Hepatic stellate cell (primary cell): ENCODE measurements at places on chromosomes 5 and 9.

DNA sequence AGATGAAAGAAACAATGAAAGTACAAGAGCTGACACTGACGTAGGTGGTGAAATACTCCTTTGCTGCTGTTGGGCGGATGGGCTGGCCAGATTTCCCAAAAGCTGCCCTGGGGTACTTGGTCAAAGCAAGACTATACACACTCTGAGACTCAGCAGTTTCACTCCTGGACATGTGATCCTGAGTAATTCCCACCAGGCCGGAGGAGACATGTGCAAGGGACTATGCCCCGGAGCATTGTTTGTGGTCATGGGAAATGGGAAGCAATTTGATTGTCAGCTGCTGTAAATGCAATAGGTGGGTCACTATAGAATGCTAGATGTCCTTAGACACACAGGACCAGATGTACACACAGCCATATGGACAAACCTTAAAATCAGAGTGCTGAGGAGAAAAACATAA, 116.1 kb downstream of the DCP2 start:
- no peak for DNase-seq

GRCh38 chr5:78624011-78624541, 24.5 kb downstream of the LHFPL2 start:
- DNase-seq = no peak

- DNase-seq = no peak
These were observed 2149.4 kb upstream of the ACO1 start for GRCh38 chr9:30235068-30235467.

- DNase-seq = no peak
These were observed 235.9 kb downstream of the AP3B1 start for GRCh38 chr5:78058625-78059024.

DNA sequence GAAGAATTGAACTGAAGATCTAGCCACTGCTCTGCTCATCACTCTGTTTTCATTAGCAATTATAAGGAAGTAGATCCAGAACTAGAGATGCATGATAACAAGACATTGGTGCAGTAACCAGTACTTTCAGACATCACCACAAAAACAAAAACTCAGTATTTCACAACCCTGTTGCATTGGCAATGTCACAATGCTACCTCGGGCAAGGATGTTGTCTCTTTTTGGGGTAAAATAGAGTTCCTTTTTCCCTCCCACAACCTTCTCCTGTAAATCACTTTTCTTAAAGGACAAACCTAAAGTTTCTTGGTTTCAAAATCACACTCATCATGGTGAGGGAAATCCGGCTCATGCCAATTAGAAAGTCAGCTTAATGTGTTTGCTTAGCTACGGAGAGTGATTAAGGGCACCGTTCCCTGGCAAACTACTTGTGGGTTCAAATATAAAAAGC, 420.1 kb upstream of the MEF2C start:
- no peak for DNase-seq

DNA sequence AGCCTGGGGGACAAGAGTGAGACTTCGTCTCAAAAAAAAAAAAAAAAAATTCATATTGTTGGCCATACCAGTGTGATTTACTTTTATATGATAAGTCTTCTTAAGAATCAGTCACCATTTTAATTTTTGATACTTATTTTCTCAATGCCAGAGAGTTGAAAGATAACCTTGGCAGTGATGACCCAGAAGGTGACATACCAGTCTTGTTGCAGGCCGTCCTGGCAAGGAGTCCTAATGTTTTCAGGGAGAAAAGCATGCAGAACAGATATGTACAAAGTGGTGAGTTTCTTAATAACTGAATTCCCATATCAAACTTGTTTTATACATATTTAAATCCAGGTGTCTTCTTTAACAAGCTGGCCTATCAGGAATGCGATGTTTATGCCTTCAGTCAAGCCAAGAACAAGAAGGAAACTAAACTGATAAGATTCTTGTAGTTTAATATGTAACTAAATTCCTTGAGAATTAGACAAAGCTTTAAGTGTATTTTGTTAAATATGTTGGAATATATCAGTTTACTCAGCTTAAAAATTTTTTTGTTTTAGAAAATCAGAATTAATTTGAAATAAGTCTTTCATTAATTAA, 81.5 kb downstream of the NIPBL start:
- DNase-seq = no peak

DNA sequence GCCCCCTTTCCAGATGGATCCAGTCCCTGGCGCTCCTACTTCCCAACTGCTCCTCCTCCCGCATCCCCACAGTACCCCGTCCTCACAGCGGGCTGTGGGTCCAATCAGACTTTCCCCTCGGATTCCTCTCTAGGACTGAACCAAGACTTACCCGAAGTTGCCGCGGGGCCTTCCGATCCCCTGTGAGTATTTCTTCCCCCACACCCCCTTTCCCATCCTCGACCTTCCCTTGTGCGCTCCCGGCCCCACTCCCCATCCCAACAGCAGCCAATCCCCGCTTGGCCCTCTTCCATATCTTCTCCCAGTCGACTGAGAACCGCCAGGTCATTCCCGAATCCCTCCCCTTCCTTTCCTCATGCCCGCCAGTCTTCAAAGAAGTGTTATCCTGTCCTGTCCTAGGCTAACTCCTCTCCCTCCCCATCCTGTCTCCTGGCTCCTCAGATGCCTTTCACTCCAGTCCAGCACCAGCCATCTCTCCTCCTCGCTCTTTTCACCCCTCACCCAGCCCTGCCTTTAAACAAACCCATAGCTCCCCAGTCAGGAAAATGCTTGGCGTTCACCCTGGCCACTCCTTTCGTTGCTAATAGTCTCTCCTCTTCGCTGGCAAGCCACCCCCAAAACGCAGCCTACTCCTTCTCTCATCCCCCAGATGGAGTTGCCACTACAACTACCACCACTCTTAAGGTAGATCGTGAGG, 646 bp downstream of the SWI5 start:
- peak; percentile 75 for DNase-seq

DNA sequence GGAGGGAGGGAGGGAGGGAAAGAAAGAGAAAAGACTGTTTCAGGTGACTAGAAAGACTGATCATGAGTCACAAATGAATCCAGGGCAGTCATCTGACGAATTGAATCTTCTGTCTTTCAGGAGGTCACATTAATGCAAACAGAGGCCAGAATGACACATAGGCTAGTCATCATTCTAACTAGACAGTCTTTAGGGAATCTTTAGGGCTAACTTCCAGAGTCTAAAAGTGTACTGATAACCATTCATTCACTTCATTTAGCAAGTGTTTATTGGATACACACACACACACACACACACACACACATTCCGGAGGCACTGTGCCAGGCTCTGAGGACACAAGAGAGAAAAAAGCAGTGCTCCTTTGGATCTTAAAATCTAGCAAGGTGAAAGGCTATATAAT, 156.7 kb downstream of the EBF1 start:
- DNase-seq = peak; percentile 82

DNA sequence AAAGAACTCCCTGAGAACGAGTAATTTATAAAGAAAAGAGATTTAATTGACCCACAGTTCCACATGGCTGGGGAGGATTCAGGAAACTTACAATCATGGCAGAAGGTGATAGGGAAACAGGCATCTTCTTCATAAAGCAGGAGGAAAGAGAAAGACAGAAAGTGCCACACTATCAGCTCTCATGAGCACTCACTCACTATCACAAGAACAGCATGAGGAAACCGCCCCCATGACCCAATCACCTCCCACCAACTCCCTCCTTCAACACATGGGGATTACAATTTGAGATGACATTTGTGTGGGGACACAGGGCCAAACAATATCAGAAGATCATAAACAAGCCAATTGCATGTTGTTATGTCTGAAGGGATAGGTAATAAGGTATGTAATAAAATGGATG, 935.9 kb upstream of the COX7C start:
- DNase-seq = no peak

- no peak for DNase-seq
These were observed 10.2 kb downstream of the CORO2A start for GRCh38 chr9:98182069-98182820.

DNA sequence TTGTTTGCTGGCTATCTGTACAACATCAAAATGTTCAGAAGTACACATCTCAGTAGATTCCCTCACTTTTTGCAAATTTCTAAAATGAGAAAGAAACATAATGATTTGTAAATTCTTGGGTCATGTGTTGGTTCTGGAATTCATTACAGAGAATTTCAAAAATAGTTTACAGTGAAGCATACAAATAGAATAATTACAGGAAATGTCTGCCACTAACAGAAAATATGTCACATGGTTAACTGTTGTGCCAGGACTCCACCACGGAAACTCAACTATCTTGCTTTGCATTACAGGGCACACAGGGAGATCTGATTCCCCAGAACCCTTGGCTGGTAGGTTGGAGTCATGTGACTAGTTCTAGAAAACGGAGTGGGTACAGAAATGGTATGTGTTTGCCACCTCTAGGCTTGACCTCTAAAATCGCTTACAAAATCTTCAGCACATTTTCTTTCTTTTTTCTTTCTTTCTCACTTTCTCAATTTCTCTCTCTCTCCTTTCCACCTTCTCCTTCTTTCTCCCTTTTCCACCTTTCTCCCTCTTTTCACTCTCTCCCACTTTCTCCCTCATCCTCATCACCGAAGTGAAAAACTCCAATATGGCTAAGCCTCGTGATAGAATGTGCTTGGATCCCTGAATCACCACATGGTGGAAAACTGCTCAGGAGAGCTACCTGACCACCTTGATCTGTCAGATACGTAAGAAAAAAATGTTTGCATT, 32.4 kb downstream of the RASEF start:
- DNase-seq = no peak

GRCh38 chr5:168807287-168807686, 228.1 kb upstream of the PANK3 start:
- no peak for DNase-seq

- no peak for DNase-seq
These were observed 97.8 kb downstream of the C5orf15 start for GRCh38 chr5:133870661-133871060.

DNA sequence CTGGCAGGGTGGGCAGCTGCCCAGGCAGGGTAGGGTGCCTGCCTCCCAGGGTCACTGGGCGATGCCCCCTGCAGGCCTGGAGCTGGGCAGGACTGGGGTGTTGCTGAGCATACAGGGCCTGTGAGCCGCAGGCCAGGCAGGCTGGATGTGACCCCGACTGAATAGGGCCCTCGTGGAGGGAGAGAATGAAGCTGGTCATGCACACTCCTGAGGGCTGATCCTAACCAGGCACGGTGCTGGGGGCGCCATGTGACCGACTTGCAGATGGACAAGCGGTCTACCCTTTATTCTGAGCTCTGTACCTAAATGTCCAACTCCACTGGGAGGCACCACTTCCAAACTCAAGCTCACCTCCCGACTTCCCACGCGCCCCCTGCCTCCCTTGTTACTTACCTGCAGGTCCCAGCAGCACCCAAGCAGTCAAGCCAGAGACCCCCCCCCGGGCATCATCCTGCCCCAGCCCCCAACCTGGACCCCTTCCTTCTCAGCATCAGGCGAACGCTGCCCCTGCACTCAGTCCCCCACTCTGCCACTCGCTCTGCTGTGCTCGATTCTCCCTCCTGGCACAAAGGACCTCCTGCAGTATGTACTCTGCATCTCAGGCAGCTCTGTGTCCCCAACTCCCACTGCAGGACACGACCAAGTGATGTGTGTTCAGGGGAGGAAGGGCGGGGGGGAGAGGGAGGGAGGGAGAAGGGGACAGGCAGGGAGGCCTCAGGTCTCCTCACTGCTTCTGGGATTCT, 76.8 kb upstream of the PHYKPL start:
- no peak for DNase-seq

- DNase-seq = no peak
These were observed 111.9 kb downstream of the PDE8B start for GRCh38 chr5:77322406-77322805.

- DNase-seq = no peak
These were observed 17.4 kb downstream of the ACSL6 start for GRCh38 chr5:131994090-131994489.

- DNase-seq = no peak
These were observed 143.2 kb downstream of the RMI1 start for GRCh38 chr9:84123648-84124406.

GRCh38 chr5:7375457-7375856, 20.5 kb upstream of the ADCY2 start:
- no peak for DNase-seq

DNA sequence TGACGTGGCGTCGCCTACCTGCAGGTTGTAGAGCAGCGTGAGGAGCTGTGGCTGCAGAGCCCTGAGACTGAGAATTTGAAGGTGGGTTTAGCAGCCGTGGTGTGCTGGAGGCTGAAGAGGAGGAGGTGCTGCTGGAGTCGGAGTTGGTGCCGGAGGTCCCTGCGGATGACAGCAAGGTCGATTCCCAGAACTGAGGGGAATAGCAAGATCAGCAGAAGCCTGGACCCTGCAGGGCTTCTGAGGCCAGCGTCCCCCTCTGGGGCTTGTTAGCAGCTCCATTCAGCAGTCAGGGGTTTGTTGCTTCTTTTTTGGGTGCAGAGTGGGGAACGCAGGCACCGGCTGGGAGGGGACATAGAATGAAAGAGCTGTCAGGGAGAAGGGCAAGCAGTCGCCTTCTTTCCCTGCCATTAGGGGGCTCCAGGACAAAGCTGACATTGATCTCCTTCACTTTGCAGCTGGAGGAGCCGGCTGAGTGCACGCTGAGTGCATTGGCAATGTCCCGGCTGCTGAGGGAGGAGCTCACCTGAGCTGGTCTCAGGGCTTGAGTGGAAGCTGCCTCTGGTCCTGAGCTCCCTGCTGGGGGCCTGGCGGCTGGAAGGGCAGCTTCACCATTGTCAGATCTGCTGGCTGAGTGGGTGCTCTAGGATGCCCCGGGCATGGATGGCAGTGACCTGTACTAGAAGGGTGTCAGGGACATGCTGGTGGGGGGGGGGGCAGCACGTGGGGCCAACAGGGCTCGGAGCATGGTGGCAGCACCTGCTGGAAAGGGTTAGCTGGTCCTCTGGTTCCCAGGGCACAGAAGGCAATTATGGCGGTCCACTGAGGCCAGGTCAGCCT, 20.8 kb downstream of the OBP2B start:
- DNase-seq = no peak

GRCh38 chr5:124742983-124743601, 3.3 kb downstream of the ZNF608 start:
- DNase-seq = peak; percentile 45

GRCh38 chr5:10214041-10214440, 35.6 kb downstream of the ATPSCKMT start:
- DNase-seq = no peak

DNA sequence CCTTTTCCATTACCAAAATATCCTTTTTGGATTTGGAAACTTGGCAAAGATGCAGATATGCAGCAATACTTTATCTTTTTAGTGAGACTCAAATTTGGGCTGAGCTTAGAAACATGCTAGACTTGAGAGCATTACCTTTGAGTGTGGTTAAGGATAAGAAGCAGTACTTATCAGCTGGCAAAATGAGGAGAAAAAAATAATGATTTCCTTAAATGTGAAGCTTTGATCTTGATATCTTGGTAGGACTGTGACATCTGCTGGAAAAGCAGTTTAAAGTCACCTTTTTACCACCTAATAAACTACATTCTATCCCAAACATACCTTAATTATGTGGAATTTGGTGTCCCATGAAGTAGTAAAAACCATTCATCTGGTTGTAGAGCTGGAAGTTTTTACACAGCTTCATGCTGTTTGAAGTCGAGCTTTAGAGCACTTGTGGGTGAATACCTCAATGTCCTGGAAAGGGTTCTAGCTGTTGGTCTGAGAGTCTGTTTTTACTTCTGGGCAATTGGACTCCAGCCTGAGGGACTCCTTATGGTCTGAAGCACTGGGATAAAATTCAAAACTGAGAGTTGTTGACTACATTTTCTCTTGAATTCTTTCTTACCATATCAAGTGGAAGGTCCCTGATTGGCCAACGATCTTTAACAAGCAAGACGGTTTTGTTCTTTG, 53.4 kb downstream of the LRRC70 start:
- DNase-seq = no peak
